AG08396 (cell line): ENCODE measurements at places on chromosomes 11 and 22.

- peak; percentile 31 for DNase-seq
Observed at GRCh38 chr11:57379732-57380131, 1.2 kb downstream of the PRG3 start.

- DNase-seq, result no peak
Observed at GRCh38 chr11:100910808-100911207, 218.8 kb downstream of the PGR start.

DNA sequence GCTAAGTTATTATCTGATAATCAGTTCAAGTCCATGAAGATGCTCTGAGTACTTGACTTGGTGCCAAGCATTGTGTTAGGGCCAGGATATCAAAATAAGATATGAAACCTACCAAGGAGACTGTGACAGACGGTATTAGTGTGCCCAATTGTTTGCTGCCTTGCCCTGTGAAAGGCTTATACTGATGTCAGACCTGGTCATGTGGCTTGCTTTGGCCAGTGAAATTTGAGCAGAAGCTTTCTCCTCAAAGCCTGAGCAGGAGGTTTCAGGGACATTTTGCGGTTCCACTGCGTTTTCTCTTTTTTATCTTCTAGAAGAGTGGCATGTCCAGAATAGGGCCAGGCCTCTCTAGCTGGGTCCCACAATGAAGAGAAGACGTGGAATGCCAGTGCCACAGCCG, 15.8 kb upstream of the PKNOX2 start:
- no peak for DNase-seq

GRCh38 chr22:39534591-39535356, 2.2 kb upstream of the RPS19BP1 start:
- peak; percentile 88 for DNase-seq

DNA sequence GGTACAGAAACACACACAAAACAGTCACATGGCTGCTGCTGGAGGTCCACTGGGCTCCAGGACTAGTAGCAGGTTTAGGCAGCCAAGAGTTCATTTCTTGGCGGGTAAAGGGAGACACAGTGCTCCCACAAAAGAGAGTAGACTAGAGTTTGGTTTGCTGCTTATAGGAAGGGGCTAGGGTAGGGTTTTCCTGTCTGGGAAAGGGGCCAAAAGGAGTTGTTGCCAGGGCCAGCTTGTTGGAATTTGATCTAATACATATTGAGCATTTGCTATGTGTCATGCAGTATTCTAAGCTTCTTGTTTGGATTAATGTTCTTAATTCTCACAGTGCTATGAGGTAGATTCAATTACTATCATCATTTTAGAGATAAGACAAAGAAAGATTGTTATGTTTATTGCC, 195.1 kb upstream of the PLET1 start:
- DNase-seq, result no peak

- DNase-seq, result no peak
Observed at GRCh38 chr11:17585911-17586695, 39.0 kb downstream of the OTOG start.

- peak; percentile 27 for DNase-seq
Observed at GRCh38 chr11:35483131-35483820, 42.1 kb downstream of the PAMR1 start.

DNA sequence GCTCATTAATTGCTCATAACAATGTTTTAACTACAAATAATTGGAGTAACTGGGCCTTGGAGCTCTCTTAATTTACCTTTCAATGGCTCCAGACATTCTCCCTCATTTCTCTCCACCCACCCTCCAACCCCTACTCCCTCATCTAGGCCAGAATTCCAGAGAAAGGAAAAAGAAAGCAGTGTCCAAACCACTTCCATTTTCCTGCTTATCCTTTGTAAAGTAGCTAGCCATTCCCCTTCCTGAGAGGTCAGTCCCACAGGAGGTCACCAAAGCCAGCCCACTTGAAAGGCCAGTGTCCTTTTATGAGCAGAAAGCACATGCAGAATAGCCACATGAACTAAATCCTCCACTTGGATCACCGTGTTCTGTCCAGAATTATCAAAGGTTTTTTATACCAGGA, 404.8 kb upstream of the FAT3 start:
- no peak for DNase-seq

DNA sequence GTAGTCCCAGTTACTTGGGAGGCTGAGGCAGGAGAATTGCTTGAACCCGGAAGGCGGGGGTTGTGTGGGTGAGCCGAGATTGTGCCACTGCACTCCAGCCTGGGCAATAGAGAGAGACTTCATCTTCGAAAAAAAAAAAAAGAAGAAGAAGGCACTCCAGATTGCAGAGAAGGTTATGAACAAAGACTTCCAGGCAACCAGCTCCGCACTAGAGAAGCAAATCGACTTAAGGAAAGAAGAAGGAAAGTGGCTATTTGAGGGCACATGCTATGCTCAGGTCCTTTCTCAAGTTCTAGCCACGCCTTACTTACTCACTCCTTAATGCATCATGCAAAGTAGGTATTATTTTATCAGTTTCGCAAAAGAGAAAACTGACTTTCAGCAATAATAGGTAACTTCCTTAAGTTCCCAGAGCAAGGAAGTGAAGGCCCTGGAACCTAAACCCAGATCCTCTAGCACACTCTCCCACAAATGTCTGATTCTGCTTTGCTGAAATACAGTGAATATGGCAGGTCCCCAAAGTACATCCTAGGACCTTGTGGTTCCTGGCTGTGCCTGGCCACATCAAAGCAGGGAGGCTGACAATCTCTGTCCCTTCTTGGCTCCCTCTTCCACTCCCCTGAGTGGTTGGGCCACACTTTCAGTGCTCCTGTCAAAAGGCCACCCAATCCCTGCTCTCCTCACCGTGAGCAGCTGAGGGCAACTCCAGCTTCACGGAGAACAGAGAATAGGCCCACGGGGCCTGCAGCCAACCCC, 14.2 kb downstream of the CD3E start:
- DNase-seq, result no peak

DNA sequence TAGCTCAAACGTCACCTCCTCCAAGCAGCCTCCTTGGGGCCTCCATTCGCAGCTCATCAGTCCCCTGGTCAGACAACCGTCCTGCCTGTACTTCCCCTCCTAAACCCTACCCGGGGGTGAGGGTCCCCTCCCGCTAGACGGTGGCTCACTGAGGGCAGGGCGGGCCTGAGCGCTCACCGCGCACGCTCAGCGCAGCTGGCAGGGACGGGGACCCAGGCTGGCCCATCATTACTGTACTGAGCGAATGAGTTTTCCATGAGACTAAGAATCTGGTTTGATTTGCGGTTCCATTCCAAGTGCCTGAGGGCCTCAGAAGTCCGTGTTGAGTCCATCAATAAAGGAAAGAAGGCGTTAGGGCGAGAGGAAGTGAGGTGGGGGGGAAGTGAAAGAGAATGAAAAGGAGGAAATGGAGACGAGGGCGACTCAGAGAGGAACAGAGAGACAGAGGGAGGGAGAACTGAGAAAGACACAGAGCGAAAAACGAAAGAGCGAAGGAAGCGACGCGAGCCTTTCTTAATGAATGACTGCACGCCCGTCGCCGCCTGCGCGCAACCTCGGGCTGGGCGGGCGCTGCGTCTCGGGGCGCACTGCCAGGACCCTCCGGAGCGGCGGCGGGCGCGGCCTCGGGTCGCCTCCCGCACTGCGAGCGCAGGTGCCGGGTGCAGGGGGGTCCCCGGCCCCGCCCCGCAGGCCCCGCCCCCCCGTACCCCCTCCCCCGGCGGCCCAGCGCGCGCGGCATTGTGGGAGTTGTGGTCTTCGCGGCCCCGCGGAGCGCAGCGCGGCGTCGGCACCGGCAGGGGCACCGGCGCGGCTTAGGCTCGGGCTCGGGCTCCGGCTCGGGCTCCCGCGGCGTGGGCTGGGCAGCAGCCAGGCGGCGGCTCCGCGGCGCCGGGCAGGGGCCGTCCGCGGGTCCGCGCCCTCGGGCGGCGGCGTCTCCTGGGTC, at the start of gene ASPHD2:
Gene ASPHD2 (plus strand): TSS at position 746 of the 943 bp plus-strand sequence. CDS start 4,356 bp downstream, outside the sequence.
- peak; percentile 82 for DNase-seq

DNA sequence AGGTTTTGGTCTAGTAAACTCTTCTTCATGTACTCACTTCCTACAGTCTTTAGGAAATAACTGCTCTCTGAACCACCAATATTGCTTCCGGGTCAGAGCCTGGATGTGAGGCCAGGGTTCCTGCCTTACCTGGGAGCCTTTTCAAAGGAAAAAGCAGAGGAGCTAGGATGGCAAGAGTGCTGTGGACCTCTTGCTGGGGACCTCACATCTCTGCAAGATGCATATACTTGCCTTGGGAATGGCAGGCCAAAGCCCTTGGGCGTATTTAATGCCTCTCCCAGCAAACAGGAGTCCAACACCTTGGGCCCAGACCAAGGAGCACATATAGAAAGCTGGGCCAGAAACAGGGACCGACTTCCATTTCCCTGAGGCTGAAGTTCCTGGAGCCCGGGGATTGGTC, 5.3 kb downstream of the GLB1L2 start:
- no peak for DNase-seq

GRCh38 chr11:35173011-35173511, 34.1 kb downstream of the CD44 start:
- no peak for DNase-seq

- no peak for DNase-seq
Observed at GRCh38 chr11:65295001-65295400, 19.7 kb upstream of the CDC42EP2 start.

DNA sequence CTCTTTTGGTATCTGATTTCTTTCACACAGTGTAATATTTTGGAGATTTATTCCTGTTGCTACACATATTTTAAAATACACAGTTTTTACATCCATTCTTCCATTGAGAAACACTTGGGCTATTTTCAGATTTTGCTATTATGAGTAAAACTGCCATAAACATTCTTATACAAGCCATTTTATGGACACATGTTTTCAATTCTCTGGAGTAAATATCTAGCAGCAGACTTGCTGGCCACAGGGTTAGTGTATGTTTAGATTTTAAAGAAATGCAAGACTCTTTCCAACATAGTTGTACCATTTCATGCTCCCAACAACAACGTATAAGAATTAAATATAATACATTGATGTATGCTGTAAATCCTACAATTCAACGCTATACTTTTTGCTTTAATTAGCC, 360.8 kb upstream of the PITPNB start:
- no peak for DNase-seq

DNA sequence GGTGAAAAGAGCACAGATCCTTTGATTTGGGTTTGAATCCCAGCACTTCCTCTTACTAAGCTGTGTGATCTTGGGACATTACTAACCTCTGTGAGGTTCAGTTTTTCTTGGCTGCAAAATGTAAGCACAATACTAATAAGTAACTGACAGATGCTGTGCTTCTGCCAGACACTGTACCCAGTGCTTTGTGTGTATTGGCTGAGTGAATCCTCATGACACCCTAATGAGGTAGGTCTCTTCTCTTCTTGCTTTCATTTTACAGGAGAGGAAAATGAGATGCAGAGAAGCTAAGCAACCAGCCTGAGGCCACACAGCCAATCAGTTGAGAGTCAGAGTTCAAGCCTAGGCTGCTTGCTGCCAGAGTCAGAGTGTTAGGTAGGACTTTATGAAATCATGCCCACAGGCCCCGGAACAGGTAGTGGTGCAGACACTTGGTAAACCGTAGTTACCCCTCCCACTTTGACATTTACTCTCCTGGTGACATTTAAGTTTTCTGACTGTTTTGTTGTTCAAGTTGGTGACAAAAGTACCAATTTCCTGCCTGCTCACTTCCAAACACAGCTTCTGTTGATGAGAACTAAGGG, 21.2 kb downstream of the PTPRJ start:
- DNase-seq, result peak; percentile 53

GRCh38 chr11:112587664-112588063, 327.0 kb upstream of the PLET1 start:
- DNase-seq, result no peak

DNA sequence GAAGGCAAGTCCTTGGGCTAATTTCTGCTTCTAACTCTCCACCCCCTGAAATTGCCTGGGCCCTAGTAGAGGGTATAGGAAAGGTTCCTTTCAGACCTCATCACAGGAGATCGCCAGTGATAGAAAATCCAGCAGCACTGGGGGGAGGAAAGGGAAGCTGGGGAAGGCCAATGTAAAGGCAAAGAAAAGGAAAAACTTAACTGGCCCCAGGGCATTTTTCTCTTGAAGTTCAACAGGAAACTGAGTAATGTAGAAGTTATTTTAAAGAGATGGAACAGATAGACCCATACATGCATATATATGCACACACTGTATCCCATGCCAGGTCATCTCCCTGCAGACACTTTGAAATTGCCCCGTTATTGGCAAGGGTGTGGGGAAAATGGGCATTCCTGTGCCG, 134.0 kb downstream of the TRIM44 start:
- no peak for DNase-seq

DNA sequence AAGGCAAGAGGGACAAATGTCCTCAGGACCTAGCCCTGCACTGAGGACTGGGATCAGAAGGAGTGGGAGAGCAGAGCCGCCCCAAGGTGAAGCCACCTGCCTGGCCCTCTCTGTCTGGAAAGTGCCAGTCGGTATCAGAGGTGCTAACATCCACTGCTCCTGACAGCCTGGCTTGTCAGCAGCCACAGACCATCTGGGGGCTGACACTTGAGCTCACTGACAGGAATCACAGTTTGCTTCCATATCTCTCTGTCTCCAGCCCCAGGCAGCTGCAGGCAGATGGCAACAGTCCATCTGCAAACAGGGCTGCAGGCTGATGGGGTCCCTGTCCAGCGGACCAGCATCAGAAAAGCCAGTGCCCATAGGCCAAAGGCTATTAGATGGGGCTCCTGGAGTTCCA, 5.5 kb downstream of the OPCML start:
- DNase-seq, result no peak
